ENCODE measurements at places on chromosomes 5 and 9.
A peak's percentile ranks its signal among the peaks of the same experiment; 100 is the strongest.

- no peak for DNase-seq
Measured at GRCh38 chr5:169760229-169760628, 123.2 kb downstream of the DOCK2 start.

DNA sequence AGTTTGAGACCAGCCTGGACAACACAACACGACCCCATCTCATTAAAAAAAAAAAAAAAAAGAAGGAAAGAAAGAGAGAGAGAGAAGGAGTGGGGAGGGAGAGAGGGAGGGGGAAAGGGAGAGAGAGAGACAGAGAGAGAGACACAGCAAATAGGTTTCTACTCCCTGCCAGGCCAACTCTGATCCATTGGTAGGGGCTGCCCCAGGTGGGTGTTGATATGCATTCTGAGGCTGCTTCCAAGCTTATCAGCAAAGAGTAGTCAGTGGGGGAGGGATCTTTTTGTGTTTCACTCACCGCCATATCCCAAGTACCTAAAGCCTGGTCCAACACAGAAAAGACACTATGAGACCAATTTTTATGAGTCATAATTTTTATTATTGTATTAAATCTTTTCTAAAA, 57.0 kb upstream of the SAP30L start:
- no peak for DNase-seq

DNA sequence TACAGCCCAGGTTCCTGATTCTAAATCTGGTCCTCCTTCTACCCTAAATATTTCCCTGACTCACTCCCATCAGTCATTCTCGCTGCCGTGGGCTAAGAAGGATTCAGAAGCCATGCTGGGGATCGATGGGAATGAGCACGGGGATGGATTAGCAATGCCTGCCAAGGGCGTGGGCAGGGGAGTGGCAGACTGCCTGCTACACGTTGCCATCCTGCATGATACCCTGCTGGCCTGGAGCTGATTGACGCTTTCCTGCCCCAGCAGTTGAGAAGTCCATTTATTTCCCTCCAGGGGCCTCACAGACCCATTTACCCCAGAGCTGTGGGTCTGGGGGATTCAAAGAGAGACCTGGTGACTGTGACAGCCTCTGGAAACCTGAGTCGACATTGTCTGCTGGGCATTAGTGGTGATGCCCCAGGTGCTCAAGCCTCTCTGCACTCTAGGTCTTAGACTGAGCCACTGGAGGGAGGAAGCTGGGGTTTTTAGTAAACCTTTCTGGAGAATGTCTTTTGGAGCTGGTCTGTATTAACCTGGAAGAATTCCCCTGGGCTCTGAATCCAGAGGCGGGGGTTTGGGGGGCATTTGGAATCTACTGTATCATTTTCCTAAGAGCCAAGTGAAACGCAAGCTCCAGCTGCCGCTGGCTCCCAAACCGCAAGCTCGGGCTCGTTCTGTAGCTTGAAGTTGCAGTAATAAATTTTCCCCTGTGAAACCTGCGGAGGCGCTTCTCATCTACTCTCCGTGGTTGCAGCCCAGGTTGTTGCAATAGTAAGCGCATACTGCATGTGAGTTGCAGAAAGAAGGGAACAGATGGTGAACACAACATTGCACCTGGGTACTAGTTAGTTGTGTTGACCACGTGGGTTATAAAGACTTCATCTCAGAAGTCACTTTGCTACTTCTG, 76.3 kb upstream of the RAPGEF1 start:
- DNase-seq: no peak

GRCh38 chr9:80957801-80958200, 731.5 kb downstream of the TLE1 start:
- DNase-seq: no peak

DNA sequence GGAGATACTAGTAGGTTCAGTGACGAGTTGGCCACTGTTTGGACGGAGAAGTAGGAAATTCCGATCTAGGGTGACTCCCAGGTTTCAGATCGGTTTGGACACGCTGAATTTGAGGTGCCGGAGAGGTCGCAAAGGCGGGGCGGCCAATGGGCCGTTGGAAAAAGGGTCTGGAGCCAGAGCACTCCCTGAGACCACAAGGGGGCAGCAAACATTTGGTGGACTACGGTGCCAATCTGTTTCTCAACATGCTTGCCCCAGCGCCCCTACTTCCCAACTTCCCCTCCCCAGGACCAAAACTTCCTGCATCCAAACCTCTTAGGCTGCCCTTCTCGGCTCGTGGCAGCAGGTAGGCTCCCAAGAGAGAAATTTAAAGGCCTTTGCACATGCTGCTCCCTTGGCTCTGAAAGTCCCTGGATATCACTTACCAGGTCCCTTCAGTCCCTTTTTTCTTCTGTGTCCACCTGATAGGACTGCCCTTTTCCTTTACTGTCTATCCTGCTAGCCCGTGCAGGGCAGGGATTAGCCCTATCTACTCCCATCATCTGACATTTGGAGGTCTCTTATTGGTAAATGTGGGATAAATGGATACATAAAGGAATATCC, 992 bp upstream of the RPP25L start:
- peak; percentile 56 for DNase-seq
